ENCODE measurements at places on chromosomes 5 and 9.
A peak's percentile ranks its signal among the peaks of the same experiment; 100 is the strongest.

GRCh38 chr5:66475731-66476130 is 120.5 kb upstream of the MAST4 start:
- DNase-seq, result no peak

DNA sequence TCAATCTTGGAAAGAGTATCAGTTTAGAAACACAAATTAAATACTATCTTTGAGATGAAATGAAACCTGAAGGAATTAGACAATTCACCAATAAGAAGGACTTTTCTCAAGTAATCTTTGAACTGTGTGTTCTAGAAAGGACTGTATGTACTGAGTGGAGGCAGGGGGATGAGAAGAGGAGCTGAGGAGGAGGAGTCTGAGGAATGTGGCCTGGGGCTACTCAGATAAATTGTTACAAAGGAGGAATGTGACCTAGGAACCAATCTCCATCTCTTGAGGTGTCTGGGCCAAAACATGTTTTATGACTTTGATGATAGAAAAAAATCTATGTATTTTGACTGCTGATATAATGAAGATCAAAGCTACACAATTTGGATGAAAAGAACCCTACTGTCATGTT is 124.3 kb upstream of the ANKRD55 start:
- no peak for DNase-seq

DNA sequence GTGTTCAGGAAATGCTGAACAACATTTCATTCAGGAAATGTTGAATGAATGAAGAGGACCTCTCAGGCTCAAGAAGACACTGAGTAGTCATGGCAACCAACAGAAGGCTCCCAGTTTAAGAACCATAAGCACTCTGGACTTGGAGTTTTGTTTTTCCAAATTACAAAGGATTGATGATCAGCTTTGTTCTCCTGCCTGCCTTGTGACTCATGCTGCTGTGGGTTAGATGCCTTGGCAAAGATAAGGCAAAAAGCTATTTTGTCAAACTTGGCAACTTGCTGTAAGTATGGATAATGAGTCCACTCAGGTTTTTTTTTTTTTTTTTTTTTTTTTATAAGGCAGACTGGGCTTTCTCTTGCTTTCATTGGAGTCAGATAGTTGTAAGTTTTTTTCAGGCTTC is 365.0 kb downstream of the TMEM232 start:
- DNase-seq, result peak; percentile 66

DNA sequence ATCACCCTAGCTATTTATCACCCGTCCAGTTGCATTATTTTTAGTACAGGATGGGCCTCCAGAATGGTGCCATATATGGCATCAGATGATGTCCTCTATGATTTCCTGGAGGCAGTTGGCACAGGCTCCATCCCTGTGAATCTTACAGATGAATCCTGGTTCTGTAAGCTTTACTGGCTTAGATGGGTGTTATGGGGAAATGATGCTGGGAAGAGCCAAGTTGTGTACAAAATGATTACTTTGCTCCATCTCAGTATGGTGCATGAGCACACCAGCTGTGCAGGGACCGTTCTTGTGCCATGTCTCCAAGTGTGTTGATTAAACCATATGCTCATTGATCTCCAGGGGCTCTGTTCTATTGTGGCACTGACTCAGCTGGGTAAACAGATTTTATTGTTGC is 755.7 kb downstream of the TLR4 start:
- no peak for DNase-seq

DNA sequence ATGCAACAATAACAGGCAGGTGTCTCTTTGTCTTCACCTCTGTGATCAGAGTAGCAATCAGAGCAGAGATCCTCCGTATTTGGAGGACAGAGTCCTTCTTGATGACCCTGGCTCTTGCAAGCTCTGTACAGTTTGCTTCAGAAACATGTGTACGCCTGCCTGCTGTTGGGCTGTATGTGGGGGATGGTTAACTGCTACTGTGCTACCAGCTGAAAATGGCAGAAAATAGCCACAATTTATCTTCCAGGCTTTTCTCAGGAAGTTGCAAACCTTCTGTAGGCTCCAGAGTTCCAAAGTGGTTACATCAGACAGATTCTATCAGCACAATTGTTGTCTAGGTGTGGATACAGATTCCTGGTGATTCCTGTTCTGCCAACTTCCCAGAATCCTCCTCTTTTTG is 35.5 kb downstream of the DDX46 start:
- DNase-seq, result no peak

DNA sequence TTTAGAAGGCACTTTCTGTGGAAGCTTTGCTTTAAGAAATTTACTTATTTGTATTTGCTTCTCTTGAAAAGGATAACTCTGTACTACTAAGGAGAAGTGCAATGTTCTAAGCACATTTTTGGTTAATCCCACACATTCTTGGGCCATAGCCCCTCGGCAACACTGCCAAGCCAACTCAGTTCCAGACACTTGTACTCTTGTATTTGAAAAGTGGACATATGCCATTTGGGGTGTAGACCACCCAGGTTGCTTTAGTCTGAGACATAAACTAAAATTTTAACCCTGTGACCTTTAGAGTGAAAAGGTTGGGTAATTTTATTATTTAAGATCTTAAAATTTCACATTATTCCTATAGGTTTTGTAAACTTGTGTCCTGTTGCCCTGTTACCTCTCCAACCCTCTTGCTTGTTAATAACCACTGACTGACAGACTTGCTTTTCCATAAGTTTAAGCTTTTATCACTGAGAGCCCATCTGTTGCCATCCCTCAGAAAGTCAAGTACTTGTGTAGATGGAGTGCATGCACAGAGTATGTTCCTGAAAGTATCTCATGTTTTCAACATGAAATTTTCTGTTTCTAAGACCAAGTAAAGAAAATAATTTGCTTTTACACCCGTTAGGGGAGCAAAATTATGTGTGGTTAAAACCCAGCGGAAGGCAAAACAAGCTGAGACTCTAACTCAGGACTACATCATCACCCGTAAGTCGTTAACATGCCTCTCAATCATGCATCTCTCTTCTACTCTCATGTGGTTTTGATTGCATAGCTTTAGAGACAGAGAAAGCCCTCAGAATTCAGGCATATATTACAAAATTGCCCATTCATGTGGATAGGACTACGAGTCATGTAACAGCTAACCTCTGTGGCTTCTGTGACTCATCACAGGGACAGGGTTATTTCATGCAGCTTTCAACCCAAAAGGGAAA is 117.3 kb downstream of the GDNF start:
- peak; percentile 94 for DNase-seq

GRCh38 chr5:69006030-69006429 is 87.8 kb upstream of the SLC30A5 start:
- no peak for DNase-seq

DNA sequence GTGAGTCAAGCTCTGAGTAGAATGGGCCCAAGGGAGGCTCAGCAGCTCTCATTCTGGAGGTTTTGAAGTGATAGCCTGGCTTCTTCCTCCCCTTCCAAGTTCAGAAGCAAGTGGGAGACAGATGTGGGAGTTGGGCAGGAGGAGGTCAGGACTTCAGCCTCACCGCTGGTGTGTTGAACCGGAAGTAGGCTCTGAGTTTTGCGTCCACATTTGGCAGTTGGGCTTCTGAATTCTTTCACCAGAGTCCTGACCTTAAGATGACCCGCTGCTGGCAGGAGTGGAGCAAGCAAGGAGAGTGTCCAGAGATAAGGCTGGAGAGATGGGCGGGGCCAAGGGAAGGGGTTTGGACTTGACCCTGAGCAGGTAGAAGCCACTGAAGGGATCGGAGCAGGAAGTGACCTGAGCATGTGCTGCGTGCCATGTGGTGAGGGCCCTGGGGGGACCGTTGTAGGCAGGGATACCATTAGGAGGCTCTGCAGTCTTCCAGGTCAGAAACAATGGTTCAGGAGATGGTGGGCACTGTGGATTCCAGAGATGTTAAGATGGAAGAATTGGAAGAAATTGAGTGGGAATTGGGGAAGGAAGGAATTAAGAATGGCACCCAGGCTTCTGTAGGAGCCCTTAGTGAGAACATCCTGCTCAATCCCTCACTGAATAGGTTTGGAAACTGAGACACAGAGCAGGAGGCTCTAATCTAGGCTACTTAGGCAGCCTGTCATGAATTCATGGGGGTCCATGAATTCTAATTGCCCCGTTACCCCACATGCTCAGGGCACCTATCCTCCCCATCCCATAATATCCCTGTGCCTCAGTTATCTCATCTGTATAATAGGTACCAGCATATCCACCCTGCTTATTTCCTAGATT is 25.9 kb downstream of the GALNT12 start:
- no peak for DNase-seq

GRCh38 chr5:10778179-10778910 is 17.3 kb upstream of the DAP start:
- DNase-seq, result no peak

GRCh38 chr5:149126906-149127305 is 14.4 kb upstream of the ABLIM3 start:
- no peak for DNase-seq

DNA sequence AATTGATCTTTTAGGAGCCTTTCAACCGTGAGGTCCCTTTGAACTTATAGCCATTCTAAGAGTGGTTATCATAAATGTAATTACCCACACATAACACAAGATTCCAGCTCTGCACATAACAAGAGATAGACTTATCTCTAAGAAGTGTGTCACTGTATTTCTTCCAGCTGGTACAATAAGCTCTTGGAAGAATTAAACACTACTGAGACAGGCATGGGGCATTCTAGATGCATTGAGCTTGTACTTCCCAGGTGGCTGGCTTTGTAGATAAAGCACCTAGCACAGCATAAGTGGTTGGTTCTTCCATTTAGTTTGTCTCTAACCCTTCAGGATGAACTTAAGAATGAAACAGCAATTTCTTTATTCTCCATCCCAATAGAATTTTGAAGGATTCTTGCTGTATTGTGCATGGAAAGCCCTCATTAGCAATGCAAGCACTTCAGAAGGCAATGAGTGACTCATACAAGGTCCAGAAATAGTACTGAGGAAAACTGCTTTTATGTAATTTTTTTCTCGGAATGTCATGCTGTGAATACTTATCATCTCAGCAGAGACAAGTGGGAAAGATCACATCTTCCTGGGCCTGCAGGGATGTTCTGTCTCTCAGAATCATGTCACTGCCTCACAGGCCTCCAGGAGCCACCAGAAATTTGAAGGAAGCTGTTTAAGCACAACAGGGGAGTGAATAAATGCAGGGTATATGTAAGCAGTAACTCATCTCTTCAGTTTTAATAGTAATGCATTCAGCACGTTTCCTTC is 91.1 kb upstream of the CD180 start:
- no peak for DNase-seq

- no peak for DNase-seq
Observed at GRCh38 chr5:39423331-39423751, 1.4 kb downstream of the DAB2 start.

Measured in GM04503 (cell line).